Heart right ventricle (tissue), 16 donors: ENCODE measurements at places on chromosomes 7 and 10. TPM values are rescaled to one million over a fixed set of nuclear protein-coding genes. Genes with fewer than 3 reads are reported as not detected.

DNA sequence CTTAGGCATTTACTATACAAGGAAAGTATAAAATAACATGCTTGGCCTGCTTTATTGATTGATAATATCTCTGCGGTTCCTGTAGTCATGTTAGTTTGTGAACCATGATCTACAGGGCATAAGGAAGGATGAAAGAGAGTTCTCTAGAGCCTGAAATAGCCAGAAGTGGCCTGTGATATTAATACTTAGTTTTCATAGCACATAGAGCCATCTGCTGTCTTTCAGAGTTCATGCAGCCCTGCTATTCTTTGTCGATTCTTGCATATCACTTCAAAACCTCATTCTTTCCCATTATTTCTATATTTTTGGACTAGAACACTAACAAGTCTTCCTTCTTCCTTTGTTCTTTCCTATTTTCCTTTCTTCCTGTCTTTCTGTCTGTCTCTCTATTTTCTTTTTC, 26.4 kb upstream of the PRKG1 start:
- H3K27me3 ChIP-seq, result no peaks in the 10 kb centered on the region
- no peak for DNase-seq
- H3K4me3 ChIP-seq, result no peak overlapping the region
- no peak overlapping the region for H3K27ac ChIP-seq
- no peaks in the 10 kb centered on the region for H3K4me1 ChIP-seq

Gene EGFR
- 7.3 TPM for total RNA-seq

DNA sequence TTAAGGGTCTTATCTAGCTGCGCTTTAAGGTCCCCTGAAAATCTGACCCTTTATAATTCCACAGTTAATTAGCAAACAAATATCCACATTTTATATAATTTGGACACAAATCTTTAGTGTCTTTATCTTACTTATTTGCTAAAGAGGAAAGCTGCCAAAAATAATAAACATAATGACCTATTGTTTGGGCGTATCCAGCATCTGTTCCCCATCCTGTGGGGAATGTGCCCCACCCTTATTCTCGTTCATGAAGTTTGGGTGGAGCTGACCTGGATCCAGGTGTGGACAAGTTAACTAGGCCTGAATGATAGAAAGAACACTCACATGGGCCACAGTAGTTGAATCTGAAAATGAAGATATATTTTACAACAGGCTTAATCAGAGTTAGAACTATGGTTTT, 218.3 kb downstream of the CRPPA start:
- no peak for DNase-seq
- H3K27me3 ChIP-seq, result no peaks in the 10 kb centered on the region
- no peak overlapping the region for H3K27ac ChIP-seq
- no peaks in the 10 kb centered on the region for H3K36me3 ChIP-seq
- H3K4me1 ChIP-seq, result peaks cover 3% of the 10 kb centered on the region

Gene SHOC2
- 68.2 TPM for total RNA-seq

- H3K27me3 ChIP-seq, result no peaks in the 10 kb centered on the region
- no peaks in the 10 kb centered on the region for H3K4me1 ChIP-seq
- H3K36me3 ChIP-seq, result no peaks in the 10 kb centered on the region
- H3K27ac ChIP-seq, result no peak overlapping the region
Measured at GRCh38 chr7:137690635-137691034, 156.1 kb downstream of the DGKI start.

- no peaks in the 10 kb centered on the region for H3K4me1 ChIP-seq
- H3K36me3 ChIP-seq, result no peaks in the 10 kb centered on the region
- H3K27ac ChIP-seq, result no peak overlapping the region
- no peak overlapping the region for H3K4me3 ChIP-seq
Measured at GRCh38 chr10:120598386-120598785, 141.4 kb downstream of the PLPP4 start.

Gene CALD1
- 96.6 TPM for total RNA-seq
